ENCODE measurements at places on chromosomes 7 and 10. TPM values are rescaled to one million over a fixed set of nuclear protein-coding genes. Genes with fewer than 3 reads are reported as not detected.

DNA sequence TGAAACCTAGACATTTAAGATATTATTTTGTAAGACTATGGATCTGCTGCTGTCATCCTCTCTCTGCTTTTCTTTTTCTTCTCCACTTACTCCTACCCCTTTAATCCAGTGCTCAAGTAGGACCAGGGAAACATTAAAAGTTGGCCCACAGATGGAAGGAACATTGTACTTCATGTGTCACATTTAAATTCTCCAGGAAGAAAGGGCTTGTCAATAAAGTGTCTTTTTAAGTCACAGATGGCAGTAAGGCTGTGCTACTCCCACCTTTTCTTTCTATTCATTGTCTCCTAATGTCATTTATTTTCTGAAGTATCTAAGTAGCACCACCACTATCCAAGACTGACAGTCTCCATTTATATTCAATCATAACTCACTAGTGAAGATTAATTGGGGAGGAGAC lies 737.7 kb upstream of the C7orf33 start:
- no peak for DNase-seq

Gene UPK3B
- 636 TPM for total RNA-seq

DNA sequence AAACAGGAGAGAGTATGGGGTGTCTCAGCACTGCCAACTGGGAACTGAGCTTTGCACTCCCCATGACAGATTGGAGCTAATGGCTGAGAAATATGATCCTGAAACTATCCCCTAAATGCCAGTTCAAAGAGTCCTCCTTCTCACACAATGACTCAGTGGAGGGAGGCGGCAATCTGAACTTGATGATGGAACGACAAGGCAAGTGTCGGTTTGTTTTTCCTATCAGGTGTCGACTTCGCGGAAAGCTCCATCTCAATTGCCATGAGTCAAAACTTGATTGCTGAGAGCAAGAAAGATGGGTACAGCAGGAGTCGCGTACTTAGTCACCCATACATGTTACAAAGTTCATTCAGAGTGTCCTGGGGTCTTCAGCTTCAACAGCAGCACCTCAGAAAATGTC lies 52.5 kb downstream of the NPY start:
- DNase-seq: no peak

Gene CFAP43
- 0.84 TPM for total RNA-seq

Gene NAPEPLD
- total RNA-seq: 13.1 TPM

Gene BTAF1
- total RNA-seq: 72.3 TPM

- DNase-seq: no peak
Measured at GRCh38 chr10:85124603-85125051, 796.2 kb downstream of the CCSER2 start.

GRCh38 chr10:127119936-127120335 lies 76.5 kb downstream of the INSYN2A start:
- DNase-seq: no peak

Gene PON3
- 3.2 TPM for total RNA-seq

Gene FZD1
- 13.4 TPM for total RNA-seq

Gene NCF1
- total RNA-seq: 55.3 TPM

DNA sequence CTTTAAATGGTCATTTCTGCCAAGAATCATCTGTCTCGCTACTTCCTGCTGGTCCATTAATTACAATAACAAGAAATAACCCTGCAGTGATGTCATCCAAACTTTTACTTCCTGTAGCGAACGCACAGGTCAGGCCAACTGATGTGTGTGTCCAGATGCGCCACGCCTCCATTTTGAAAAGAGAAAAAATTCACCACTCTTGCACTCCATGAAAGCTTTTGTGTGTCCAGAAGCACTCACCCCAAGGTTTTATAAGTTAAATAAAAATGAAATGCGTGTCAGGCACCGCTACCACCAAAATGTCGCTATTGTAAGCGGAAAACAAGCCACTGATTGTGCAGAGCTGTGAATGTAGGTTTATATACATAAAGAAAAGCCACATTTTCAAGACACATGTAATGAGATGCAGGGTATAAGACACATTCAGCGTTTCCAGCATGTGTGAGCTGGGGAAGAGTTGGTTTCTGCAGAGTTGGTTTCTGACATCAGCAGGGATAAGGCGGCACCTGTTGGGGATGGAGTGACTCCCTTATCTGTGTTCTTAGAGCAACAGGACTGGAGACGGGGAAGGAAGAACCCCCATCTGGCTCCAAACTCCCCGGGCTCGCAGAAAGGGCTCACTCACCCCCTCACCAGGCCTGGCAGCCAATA lies 83.3 kb downstream of the CTBP2 start:
- DNase-seq: no peak

DNA sequence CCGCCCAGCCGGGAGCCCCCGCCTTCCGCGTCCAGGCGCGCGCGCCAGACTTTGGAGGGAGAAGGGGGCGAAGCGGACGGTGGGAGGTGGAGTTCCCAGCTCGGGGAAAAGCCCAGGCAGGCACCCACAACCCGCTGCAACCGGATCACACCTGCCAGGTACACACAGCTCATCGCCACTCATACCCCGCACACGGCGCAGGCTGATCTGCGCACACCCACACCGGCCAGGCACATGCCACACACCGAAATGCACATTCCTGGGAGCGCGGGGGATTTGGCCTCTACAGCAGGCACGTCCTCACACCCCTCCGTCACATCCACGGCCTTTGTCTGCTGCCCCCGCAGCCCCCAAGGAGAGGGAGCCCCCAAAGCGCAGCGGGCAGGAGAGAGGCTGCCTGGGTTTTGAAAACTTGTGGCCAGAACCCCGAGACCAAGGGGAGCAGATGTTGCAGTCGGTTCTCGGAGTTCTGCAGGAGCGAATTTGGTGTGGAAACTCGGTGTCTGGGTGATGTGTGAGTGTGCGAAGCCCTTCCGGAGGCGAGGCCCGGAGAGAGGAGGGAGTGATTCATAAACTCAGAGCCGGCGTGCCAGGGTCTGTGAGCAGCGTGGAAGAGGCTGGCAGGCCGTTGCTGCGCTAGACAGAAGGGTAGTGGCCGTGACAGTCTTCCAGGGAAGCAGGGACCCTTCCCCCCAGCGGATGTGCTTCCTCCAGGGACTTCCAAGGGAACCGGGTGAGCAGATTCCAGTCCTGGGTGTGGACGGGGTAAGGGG lies 734 bp downstream of the CHST3 start:
- DNase-seq: peak; percentile 59

DNA sequence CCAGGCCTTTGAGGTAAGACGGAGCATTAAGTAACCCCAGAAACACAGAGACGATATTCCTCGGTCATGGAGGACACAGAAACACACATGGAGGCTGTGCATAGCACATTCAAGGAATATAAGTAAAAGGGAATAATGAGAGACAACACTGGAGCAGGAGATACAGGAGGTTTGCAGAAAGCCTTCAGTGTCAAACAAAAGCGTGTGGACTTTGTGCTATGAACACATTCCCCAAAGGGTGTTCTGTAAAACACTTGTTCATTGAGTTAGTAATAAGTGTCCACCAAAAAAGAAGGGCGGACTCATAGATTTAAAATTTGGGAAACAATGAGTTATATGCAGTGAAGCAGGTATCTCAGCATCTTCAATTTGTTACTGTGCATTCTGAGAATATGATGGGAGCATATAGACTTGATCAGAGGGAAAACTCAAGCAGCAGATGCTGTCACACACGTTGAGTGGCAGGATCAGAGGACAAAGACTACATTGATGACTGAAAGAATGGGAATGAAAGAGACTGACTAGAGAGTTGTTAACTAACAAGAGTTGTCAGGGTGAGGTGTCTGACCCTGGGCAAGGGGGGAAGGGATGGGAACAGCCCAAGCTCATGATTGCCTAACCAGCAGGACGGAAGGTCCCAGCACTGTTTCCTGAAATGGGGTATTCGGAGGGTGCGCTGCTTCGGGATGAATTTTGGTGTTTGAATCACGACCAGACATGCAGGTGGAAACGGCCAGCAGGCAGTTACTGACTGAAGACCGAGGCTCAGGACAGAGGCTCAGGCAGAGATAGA lies 85.2 kb upstream of the VIPR2 start:
- no peak for DNase-seq

DNA sequence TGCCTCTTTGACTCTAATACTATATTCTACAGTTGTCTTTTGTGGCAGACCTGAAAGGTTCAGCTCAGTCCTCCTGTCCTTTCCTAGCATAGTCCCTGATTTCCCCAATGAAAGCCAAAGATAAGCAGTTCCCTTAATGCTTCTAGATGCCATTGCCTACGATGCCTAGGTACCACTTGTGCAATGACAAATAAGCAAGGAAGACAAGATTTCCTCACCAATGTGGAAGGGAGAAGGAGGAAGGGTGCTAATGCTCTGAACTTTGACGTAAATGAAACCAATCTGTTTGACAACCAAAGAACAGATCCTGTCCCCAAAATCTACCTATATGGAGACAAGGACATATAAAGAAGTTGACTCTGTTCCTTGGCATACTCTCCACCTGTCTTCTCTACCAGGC lies 393.3 kb downstream of the KCNMA1 start:
- no peak for DNase-seq

- no peak for DNase-seq
Measured at GRCh38 chr10:101686133-101686925, 8.6 kb downstream of the FBXW4 start.

Gene UTF1
- not detected for total RNA-seq

- no peak for DNase-seq
Measured at GRCh38 chr10:42632564-42632963, 5.8 kb downstream of the ZNF33B start.

- DNase-seq: no peak
Measured at GRCh38 chr7:2944739-2945138, 98.9 kb downstream of the CARD11 start.

Gene SPDYE5
- total RNA-seq: not detected

GRCh38 chr7:9407816-9408215 lies 974.4 kb downstream of the NXPH1 start:
- DNase-seq: no peak

DNA sequence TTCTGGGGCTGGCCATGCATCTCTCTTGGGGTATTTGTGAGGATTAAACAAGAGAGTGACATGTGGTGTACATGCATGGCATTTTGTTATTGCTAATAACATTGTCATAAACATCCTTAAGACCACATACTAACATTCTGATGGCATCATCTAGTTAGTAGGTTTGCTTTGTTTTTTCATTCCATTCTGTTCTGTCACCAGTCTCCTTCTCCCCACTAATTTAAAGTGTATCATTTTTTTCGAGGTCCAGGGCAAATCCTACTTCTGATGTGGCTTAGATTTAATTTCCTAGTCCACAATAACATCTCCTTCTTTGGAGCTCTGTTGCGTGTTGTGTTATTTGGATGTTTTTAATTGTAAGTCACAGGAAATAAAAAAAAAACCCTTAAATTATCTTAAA lies 248.1 kb downstream of the LRMDA start:
- DNase-seq: no peak

DNA sequence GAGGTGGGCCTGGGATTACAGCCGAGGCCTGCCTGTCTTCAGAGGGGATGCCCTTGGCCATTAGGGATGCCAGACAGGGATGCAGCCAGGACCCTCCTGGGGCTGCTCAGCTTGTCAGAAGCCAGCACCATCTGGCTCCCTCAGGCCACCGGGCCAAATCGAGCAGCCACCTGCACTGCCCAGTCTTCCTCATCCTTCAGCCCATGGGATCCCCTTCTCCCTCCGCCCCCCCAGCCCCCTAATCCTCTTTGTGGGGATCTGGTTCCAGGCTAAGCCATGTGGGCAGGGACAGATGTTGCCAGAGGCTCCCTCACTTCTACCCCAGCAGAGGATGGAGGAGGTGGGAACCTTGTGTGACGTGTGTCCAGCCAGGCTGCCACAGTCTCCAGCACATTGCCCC lies 137.4 kb upstream of the PPIF start:
- no peak for DNase-seq

Gene CRCP
- 45.1 TPM for total RNA-seq

GRCh38 chr7:120185940-120186682 lies 86.9 kb upstream of the KCND2 start:
- no peak for DNase-seq

GRCh38 chr10:130329792-130330191 lies 193.6 kb downstream of the GLRX3 start:
- no peak for DNase-seq

- no peak for DNase-seq
Measured at GRCh38 chr10:17779784-17780183, 27.8 kb downstream of the TMEM236 start.

Gene FGF8
- total RNA-seq: 1.0 TPM

GRCh38 chr10:18059826-18060559 lies 80.2 kb upstream of the CACNB2 start:
- DNase-seq: no peak

DNA sequence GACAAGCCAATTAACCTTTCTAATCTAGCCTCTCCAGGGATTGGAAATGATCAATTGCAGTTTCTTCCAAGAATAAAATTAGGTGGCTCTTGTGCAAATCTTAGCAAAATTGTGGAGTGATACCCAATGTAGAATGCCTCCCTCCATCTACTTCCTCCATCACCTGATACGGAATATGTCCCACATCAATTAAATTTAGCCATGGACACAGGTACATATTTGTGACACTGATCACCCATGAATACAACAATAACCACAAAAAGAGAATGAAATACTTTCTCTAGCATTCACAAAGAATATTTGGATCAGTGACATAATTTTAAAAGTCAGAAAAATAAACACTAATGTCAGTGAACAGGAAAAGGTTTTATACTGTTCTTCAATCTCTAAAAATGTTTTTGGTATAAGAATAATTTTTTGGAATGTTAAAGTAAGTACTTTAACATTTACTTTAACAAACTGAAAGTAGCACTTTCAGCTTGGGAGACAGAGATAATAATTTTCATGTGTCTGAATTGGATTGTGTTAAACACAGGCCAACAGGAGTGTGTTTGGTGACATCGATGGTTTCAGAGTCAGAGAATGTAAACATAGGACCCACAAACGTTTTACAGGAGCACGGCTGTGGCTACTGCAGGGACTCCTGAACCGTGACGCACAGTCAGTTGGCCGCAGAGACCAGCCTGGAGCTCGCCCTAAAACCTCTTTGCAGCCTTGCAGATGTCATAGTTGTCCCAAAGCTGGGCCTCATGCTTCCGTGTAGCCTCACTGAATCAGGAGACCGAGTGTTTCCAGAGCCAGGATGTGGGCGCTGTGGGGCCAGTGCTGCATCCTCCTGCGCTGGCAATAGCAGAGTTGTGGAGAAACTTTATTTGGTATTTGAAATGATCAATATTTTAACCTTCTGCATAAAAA lies 7.2 kb downstream of the RBM20 start:
- no peak for DNase-seq

Gene HOXA1
- total RNA-seq: 0.84 TPM

GRCh38 chr10:63703113-63703670 lies 182.0 kb downstream of the REEP3 start:
- no peak for DNase-seq

DNA sequence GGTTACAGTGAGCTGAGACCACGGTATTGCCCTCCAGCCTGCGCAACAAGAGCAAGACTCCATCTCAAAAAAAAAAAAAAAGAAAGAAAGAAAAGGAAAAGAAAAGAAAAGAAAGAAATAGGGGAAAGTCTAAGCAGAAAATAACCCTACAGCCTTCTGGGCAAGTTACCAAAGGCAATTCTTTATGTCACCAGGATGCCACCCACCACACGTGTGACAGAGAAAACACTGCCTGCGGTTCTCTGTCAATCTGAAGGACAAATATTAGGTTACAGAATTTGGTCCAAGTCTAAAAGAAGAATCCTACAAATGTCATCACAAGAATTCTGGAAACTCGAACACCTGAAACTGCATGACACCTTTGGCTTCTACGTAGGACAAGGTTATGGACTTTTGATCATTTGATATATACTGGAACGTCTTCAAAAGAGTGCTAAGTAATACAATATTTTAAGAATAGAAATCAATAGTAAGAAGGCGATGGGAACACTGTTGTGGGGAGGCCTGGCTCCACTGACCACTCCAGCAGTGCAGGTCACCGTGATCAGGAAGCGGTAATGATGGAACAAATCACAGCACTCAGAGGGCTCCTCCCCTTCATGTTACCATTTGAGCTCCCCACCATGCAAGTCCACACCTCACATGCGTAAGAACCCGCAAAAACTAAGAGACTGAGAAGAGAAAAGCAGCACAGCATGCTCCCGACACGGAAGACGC lies 75.8 kb downstream of the MAD1L1 start:
- DNase-seq: no peak
